Activated CD4-positive, alpha-beta T cell treated with anti-CD3 and anti-CD28 coated beads, Interleukin-2, amount 50 U/mL, for 48 hours (primary cell): ENCODE measurements at places on chromosomes 16 and 17.

DNA sequence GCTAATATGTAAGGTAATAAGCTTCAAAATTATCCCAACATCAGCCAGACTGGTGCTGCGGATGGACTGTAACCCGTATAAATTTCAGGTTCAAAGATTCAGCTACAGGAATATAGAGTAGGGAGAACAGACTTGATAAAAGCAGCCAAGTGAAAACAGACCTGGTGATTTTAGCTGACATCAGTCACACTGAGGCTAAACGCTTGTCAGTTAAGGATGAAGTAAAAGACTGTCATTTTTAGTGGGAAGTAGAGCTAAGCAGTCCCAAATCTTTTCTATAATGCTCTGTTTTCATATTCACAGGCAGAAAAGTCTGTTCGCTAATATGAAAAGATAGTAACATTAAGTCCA, 35.4 kb downstream of the CMTM4 start:
- no peak for DNase-seq

DNA sequence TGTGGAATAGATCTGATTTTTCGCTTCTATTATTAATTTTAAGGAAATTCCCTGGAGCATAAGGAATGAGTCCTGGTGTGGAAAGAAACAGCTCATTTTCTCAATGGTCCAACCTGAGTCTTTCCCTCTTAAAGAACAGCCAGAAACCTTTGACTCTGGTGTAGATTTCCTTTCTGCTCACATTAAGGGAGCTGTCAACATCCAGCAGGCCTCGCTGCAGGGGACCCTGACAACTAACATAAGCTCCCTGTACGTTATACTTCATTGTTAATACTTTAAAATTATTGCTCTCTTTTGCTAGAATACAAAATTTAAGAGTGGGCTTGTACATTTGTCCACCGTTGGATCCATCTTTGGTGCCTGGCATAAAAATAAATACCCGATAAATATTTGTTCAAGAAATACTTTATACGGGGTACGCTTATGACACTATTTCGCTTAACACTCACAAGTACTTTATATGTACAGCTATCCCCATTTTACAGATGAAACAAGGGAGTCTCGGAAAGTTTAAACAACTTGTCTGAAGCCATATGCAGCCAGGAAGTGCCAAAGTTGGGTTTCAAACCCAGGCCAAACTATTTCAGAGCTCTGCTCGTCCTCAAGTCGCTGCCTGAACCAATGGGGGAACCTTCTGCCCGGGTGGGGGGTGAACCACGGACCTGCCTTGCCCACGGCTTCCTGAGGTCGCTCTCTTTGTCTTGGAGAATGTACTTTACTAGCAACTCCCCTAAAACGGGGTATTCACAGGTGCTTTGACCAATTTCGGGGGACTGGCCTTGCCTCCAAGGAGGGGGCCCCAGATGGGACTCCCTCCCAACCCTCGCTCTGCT, 611 bp downstream of the SMARCE1 start:
- DNase-seq, result no peak

- no peak for DNase-seq
Measured at GRCh38 chr16:49550666-49551065, 177.1 kb downstream of the C16orf78 start.

DNA sequence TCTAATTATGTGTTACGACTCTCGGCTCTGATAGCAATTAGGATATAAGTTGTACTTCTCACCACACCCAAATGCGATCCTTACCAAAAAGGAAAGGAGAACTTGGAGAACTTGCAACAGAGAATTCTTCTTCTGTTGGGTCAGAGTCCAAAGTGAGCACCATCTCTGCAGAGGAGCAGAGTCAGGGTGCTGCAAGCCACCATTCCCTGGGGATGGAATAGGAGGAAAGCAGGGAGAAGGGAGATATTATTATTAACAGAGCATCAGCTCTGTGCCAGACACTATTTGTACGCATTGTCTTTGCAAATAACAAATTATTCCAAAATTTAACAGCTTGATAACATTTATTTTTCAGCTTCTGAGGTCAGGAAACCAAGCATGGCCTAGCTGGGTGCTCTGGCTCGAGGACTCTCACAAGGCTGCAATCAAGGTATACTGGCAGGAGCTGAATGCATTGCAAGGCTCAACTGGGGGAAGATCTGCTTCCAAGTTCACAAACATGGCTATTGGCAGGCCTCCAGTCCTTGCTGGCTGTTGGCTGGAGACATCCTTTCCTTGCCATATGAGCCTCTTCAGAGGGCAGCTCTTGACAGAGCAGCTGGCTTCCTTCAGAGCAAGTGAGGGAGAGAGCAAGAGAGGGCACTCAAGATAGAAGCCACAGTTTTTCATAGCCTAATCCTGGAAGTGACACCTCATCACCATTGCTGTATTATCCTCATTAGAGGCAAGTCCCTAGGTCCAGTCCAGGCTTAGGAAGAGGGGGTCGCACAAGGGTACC, 296.2 kb upstream of the CDH5 start:
- no peak for DNase-seq

- DNase-seq, result no peak
Measured at GRCh38 chr17:67008101-67008500, 36.3 kb upstream of the CACNG1 start.

GRCh38 chr17:69417545-69418483, 3.3 kb downstream of the MAP2K6 start:
- DNase-seq, result no peak

DNA sequence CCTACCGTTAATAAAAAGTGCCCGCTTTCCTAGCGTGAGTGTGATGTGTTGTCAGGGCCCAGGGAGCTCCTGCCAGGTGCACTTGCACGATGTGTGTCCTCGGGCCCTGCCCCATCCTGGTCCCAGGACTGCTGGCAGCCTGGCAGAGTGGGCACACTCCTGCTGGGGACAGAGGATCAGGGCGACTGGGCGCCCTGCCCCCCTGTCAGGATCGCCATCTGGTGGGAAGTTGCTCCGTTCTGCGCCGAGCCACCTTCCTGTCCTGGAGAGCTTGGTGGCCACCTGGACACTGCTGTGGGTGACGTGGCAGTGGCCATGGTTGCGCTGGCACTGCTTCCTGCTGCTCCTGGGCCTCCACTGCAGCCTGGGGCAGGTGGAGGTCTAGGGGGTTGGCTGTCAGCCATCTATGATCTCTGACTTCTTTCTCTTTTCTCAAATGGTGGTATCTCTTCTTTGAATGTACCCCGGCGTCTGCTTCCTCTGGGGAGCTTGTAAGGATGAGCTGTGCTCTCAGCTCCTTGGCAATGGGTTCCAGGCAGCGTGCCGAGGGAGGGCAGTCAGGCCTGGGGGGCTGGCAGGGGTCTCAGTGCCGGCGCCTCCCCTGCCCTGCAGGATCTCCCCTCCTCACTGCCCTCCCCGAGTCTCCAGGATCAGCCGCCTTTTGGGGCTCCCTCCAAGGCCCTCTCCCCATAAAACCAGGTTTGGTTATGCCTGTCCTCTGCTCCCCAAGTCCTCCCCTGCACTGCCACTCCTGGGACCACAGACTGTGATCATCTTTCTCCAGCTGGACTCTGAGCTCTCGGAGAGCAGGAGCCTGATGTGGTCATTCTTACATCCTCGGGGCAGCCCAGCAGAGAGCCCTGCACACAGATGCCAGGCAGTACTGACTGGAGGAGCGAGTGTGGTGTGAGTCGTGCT, 76.9 kb downstream of the AMFR start:
- DNase-seq, result no peak

GRCh38 chr16:50300942-50301625, 34.7 kb downstream of the ADCY7 start:
- no peak for DNase-seq
